Activated naive CD4-positive, alpha-beta T cell treated with anti-CD3 and anti-CD28 coated beads for 36 hours (primary cell): ENCODE measurements at places on chromosomes 1 and 21.
A peak's percentile ranks its signal among the peaks of the same experiment; 100 is the strongest.

DNA sequence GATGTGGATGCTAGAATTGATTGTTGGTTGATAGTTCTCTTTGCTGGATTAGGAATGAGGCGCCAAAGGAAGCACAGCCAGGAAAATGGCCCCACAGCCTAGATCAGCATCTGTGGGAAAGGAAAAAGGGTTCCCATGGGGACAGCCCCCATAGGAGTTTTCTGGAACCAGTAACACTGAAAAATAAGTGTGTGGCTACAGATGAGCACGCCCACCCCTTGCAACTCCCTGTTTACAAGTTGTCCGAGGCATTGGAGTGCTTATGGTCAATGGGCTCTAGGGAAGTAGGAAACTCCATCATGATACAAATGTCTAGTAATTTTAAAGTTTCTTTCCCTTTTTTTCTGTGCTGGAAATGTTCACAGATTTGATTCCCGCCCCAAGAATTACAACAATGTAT, 23.8 kb upstream of the UBE2U start:
- DNase-seq, result no peak

GRCh38 chr1:246572785-246573184, 6.5 kb downstream of the CNST start:
- DNase-seq, result no peak

DNA sequence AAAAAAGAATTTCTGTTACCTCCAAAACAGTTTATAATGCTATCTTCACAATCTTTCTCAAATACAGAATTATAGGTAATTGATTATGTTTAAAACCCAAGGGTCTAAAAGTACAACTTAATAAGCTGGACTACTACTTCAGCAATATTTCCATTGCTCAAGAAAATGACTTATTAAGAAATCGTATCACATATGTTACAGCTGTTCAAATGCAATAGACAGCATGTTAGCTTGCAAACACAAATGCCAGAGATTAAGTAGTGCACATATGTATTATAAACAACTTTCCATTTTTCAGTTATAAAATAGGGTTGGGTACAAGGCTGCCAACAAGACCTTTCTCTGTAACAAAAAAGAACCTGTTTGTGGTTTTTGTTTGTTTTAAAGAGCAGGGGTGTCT, 211.0 kb upstream of the DMRTA2 start:
- no peak for DNase-seq

DNA sequence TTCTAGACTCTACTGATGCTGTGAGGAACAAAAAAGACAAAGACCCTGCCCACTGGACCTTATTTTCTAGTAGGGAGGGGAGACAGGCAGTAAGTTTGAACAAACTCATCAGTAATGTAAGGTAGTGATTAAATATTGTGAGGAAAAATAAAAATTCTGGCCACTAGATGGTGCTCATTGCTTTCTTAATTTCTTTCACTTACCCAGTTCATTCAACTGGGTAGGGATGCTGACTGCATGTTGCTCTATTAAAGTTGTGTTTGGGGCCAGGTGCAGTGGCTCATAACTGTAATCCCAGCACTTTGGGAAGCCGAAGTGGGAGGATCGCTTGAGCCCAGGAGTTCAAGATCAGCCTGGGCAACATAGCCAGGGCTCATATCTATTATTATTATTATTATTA, 6.3 kb upstream of the KYAT3 start:
- peak; percentile 33 for DNase-seq

- DNase-seq, result no peak
Observed at GRCh38 chr1:15123270-15123669, 30.3 kb upstream of the TMEM51 start.

GRCh38 chr21:44370786-44371410, 17.5 kb downstream of the TRPM2 start:
- DNase-seq, result no peak

DNA sequence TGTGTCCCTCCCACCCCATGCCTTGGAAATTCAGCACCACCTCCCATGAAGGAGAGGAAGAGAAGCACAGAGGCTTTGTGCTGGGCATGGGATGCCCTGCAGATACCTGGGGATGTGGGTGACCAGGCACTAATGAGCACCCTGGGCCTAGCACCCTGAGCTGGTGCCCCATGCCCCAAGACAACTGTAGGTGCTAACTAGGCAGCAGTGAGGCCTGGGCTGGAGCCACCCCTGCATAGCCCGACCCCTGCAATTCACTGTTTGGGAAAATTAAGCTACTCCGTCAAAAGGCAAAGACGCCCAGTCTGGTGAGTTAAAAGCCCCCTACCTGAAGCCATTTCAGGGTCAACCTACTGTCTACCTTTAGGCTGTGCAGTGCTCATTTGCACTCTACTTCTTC, 5.4 kb downstream of the KCNA2 start:
- no peak for DNase-seq

- DNase-seq, result peak; percentile 38
Observed at GRCh38 chr1:41344708-41345159, 16.5 kb upstream of the FOXO6 start.

GRCh38 chr21:40796464-40796863, 50.5 kb downstream of the DSCAM start:
- DNase-seq, result no peak

- DNase-seq, result peak; percentile 34
Observed at GRCh38 chr1:151282883-151283725, 1.0 kb downstream of the ZNF687 start.

GRCh38 chr1:39415553-39415952, 75.9 kb upstream of the BMP8A start:
- no peak for DNase-seq

- DNase-seq, result no peak
Observed at GRCh38 chr1:152546704-152547103, 19.9 kb downstream of the LCE3E start.

- no peak for DNase-seq
Observed at GRCh38 chr1:18409609-18410237, 71.0 kb upstream of the KLHDC7A start.

DNA sequence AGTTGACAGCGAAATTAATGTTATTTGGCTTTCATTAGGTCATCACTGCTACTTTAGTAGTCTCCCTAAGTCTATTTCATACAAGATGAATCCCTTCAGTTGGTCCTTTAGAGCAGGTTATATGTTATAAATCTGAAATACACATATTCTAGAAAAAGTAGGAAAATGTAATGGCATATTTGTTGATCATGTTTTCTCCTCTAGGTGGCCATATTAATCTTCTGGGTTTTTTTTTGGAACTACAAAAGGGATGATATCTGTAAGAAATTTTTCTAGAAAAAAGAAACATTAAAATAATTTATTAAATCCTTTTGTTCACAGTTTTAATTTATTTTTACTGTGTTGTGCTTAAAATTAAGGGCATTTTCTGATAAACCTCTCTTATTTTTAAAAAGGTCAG, 87.9 kb downstream of the SYT14 start:
- DNase-seq, result no peak

DNA sequence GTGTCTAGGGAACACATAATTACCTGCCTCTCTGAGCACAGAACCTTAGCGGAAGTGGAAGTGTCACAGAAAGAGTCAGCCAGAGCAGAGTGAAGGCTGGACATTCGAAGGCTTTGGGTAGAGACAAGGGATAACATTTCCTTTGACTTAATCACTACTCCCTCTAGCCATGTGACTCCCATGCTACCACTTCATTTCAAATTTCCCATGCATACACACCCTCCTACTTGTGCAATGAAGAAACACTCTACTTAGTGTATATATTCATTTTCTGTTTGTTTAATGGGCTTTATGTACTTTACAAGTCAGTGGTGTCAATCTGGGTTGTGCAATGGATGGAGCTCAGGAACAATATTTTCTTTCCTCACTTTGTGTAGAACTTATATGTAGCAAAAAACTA, 6.9 kb downstream of the ANKRD35 start:
- no peak for DNase-seq

- DNase-seq, result no peak
Observed at GRCh38 chr1:152394151-152394550, 19.9 kb downstream of the CRNN start.

DNA sequence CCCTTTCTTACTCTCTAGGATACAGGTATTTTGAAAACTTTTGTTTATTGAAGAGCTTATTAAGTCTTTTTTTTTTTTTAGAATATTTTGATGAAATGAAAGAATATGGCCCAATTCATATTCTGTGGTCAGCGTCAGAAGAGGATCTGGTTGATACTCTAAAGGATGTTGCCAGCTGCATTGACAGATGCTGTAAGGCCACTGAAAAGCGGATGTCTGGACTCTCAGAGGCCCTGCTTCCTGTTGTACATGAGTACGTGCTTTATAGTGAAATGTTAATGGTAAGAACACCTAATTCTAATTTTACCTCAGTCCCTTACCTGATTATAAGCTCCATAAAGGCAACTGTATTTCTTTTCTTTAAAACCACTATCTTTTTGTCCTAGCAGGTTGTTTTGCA, 37.1 kb downstream of the SNX7 start:
- DNase-seq, result no peak

- DNase-seq, result no peak
Observed at GRCh38 chr1:47766832-47767740, 230.1 kb downstream of the TRABD2B start.

GRCh38 chr21:33869873-33870272, 45.7 kb downstream of the ATP5PO start:
- DNase-seq, result no peak

- DNase-seq, result peak; percentile 68
Observed at GRCh38 chr1:29849038-29849750, 612.9 kb downstream of the PTPRU start.

DNA sequence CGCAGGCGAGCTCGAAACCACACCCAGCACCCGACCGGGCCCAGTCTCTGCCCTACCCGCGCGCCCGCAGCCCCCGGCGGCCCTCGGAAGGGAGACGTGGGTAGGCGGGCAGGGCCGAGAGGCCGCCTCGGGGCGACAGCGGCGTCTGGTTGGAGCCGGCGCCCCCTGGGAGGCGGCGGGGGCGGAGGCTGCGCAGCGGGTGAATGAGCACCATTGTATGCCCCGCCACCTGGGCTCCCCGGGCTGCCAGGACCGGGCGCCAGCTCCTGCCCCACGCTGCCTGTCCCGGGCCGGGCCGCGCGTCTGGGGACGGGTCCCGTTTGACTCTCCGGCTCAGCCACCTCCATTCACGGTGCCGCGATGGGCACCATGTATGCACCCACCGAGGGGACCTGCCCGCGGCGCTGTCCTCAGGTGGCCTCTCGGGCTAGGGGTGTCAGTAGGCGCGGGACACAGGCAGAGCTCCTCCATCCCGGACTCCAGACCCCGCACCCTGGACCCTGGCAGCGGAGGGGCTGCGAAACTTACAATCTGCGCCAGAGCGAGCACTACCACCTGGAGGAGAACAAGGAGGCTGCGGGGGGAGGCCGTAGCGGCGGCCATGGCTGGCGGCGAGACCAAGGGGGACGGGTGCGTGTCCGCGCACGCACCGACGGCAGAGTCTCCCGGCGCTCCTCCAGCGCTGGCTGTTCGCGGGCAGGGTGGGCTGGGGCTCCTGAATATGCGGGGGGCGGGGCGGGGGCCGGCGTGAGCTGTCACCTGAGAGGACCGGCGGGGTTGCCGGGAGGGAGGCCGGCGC, at the start of gene COL9A2:
COL9A2 (minus strand) TSS at position 692 of the 799 bp plus-strand sequence; CDS start at position 603, 89 bp downstream.
- peak; percentile 64 for DNase-seq

DNA sequence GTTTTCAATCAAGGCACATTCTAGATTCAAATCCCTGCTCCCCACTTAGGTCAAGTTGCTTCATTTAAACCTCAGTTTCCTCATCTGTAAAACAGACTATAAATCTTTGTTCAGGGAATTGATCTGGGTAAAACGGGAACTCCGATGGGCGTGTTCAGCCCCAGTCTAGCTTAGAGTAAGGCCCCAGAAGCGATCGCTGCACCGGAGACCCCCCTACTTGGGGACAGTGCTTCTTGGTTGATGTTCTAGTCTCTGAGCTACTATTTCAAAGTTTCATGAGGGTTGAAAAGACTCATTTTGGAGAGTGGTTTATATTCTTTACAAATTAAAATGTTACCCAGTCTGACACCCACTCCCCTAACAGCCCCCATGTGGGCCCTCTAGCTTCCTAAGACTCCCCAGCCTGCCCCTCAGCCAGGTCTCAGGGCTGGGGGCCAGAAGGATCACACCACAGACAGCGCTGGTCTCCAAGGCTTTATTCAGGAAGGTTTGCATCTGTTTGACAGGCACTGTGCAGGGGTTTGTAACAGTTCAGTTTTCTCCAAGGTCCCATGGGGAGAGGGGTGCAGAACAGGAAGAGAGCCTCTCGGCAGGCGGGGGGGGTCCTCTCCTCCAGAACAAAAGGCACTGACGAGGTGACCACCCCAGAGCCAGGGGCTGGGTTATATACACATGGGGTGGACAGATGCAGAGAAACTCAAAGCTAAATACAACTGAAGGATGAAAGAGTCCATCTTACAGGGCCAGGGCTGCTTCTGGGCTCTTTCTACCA, 82.9 kb downstream of the STUM start:
- peak; percentile 3 for DNase-seq

- DNase-seq, result peak; percentile 14
Observed at GRCh38 chr1:23210351-23210785, 6.9 kb downstream of the HTR1D start.

DNA sequence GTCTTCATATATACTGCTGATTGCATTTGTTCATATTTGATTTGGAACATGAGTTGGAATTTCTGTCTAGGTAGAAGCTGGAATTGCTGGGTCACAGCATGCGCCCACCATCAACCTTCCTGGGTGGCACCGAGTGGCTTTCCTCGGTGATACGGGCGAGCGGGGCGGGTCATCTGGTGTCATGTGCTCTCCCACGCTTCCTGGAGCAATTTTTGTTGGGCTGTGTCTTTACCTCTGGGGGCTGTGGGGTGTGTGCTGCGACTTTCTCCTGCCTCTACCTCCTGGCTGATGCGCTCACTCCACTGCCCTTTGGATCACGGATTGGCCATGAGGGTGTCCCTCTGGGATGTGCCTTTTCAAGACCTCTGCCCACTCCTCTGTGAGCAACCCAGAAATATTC, 108.7 kb upstream of the COL6A1 start:
- no peak for DNase-seq

DNA sequence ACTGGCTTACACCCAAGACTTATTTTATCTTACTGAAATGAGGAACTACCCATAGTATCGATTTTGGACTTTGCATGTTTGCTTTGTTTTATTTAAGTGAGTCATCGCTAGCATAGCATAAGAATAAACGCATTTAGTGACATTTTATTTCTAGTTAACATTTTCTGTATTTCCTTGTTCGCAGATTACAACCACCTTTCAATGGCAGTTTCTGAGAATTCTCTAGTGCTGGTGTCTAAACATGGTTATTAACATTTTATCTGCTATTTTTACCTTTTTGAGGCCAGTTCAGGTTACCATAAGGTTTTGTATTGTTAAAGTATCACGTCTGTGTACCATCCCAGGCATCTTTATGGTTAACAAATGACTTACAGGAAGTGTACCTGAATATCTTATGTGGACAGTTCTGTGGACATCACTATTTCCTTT, 24.5 kb downstream of the EEIG2 start:
- DNase-seq, result no peak
